ENCODE measurements at places on chromosomes 16 and 17.
A peak's percentile ranks its signal among the peaks of the same experiment; 100 is the strongest.

DNA sequence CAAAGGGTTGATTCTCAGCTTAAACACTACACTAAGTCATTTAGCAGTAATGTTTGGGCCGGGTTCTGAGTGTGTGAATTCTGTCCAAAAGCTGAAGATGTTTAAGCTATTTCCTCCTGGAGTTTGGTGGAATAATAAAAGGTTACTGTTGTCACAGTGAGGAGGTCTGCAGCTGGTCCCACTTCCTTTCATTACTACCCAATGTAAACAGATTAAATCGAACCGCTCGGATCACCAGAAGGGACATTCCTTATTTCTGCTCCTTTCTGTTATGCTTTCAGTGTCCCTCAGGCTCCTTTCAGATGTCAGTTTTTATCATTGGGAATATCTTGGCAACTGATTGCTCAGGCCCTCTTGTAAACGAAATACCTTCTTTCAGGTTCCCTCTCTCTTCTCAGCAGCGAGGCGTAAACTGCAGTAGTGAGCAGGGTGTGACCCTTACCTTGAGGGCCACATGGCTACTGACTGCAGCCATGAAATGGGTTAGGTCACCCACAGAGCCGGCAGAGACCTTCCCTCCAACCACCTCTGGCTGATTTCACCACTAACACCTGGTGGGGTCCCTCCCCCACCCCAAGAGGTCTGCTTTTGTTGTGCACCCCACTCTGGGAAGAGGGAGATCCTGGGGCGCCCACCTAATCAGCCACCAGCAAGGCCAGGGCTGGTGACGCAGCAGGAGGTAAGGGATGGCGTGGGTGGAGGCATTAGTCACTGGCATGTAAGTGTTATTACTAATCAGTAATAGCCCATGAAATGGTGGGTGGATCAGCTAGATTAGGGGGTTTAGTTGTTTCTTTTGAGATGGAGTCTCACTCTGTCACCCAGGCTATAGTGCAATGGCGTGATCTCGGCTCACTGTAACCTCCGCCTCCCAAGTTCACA lies 117.6 kb downstream of the VPS53 start:
- no peak for DNase-seq

DNA sequence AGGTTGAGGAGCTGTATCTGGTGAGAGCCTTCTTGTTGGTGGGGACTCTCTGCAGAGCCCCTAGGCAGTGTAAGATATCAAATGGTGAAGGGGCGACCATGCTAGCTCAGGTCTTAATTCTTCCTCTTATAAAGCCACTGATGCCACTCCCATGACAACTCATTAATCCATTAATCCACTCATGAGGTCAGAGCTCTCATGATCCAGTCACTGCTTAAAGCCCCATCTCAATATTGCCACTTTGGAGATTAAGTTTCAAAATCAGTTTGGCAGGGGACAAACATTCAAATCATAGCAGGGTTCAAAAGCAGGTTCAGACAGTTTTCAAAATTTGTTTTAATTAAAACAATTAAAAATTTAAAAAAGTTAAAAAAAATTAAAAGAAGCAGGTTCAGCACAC lies 13.1 kb upstream of the SPECC1 start:
- no peak for DNase-seq

DNA sequence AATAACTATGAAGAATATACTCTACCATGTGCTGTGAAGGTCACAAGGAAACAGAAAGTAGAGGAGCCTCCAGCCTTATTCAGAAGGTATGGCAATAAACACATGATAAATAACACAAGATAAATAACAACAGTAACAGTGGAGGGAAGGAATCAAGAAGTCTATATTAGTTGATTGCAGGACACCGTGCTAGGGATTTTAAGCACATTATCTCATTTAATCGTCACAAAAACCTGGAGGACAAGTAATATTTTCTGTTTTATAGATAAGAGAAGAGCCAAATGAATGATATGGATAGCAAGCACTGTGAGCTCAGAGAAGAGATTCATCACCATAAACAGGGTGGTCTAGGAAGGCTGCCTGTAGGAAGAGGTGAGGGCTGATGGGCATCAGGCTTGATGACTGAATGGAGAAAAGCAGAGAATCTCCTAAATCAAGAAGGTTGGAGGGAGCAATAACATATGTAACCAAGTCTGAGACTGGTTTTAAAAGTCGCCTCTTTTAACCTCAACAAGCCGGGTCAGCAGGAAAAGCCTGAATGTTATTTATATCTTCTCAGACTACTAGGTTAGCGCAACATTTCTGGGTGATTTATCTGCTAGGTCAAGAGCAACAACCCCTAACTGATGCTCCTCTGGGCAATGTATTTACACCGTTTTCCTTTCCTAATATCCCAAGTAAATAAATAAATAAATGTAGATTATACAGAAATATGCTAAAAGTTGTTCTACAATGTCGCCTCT lies 8.3 kb downstream of the TOM1L2 start:
- DNase-seq, result no peak

DNA sequence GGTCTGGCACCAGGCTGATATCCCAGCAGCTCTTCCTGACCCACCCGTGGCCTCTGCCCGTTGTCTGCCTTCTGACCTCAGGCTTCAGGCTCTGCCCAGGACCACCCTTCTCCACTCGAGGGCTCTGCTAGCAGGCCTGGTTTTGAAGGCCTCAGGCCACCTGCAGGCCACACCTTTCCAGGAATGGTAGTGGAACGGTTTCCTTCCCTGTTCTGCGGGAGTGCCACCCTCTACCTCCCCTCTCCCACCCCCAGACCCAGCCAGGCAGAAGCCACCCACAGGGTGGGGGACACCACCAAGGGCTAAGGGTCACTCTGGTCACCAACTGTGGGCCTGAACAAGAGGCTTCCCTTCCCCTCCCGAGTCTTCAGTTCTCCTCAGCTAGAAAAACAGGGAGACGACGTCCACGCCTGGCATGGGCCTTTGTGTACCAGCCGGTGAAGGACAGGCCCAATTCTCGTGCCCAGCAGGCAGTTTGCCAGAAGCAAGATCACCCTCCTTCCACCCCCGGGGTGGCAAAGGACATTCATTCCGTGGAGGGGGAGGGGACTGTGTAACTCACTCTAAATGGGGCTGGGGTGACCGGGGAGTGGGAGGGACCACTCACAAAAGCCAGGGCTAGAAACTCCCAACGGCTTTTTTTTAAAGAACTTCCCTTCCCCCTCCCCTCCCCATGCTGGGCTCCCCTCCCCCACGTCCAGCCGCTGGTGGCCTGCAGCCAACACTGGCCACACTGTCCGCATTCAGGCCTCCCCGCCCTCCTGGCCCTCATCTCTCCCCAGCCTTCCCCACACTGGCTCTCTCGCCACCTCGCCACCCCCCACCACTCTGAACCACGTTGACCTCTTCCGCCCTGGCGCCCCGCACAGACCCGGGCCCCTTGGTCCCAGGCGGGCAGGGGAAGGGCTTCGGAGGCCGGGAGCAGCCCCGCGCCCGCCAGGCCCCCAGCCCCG lies 7.7 kb downstream of the CBX4 start:
- DNase-seq, result no peak

GRCh38 chr16:67170168-67170948 lies at the start of gene NOL3:
Gene NOL3 (plus strand): TSS chr16:67170538.
- DNase-seq, result peak; percentile 34

Data from NCI-H187 (cell line).